ENCODE measurements at places on chromosomes 16 and 17. TPM values are rescaled to one million over a fixed set of nuclear protein-coding genes. Genes with fewer than 3 reads are reported as not detected.

- DNase-seq, result peak; percentile 94
Measured at GRCh38 chr16:88770461-88771293, 14.3 kb downstream of the PIEZO1 start.

Gene CDK5R1
- 1.1 TPM for total RNA-seq

DNA sequence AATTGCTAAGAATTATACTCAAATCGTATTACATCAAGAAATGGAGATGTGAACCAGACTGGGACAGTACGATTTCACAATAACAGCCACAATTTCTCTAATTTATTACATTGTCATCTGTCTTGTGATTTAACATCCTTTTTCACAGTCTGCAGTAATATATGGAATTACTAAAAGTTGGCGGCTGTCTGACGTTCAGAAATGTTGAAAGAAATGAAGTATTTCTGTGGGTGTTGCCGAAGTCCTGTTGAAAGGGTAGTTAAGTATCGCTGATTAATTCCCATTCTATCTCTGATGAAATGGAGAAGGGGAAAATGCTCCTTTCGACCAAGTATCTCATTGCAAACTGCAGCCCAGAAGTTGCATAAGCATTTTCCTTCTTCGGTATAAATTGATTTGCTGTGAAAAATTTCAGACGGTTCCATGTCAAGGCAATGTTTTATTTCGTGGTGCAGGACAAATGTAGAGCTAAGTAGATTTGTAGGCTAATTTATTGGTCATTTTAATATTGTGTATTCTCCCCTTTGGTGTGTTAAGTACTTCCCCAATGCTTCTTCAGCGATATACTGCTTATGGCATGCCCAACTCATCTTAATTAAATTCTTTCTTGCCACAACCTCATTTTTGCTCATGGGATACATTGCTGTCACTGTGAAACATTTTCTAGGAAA, 775.2 kb upstream of the RBFOX1 start:
- no peak for DNase-seq

- no peak for DNase-seq
Measured at GRCh38 chr16:11716336-11716735, 26.3 kb downstream of the TXNDC11 start.

- no peak for DNase-seq
Measured at GRCh38 chr16:31880322-31880979, 6.8 kb downstream of the ZNF267 start.

Gene ST6GALNAC2
- 16.4 TPM for total RNA-seq

Gene CRISPLD2
- total RNA-seq, result 334 TPM

Gene GNAO1
- total RNA-seq, result 33.7 TPM

DNA sequence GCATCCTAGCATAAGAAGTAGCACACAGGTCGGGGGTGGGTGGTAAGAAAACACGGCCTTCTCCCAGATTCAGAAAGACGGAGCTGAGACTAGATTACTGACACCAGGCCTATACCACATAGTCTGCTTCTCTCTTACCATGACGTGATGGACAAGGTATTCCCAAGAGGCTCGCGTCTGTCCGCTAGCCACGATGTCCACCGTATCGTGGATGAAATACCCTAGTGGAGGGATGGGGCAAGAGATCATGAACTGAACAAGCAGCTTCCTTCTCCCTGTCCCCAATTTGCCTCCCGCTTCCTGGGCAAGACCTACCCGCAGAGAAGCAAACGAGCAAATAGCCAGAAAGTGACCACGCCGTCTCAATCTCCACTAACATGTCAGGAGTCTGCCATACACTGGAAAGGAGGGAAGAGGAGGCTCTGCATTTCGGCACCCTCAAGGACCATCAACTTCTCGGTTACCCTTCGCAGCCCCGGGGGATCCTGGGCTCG, 820 bp downstream of the TLCD1 start:
- peak; percentile 70 for DNase-seq

Gene CLEC3A
- total RNA-seq, result not detected

GRCh38 chr16:84141143-84141670, 3.8 kb downstream of the HSDL1 start:
- no peak for DNase-seq

Gene MRM3
- 17.1 TPM for total RNA-seq

- DNase-seq, result no peak
Measured at GRCh38 chr16:13926891-13927290, 6.9 kb downstream of the ERCC4 start.

DNA sequence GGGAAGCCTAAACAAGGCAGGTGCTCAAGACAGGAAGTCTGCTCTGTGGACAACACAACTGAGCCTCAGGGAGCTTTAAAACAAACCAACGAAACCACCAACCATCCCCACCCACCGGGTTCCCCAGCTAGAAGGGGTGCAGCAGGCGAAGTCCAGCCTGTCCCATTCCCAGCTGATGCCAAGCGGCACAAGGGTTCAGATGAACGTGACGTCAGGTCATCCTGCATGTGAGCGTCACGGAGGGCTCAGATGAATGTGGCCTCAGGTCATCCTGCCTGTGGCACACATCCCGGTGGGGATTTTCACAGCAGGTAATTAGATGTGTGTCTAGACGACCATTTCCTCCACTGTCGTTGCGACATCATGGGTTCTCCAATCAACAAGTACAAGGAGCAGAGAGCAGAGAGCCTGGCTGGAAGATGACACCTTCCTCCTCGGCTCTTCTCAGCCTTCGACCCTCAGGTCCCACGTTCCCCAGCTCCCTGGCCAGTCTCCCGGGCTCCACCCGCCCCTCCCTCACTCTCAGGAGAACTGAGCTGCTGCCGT, 246.5 kb downstream of the FOXL1 start:
- peak; percentile 46 for DNase-seq

GRCh38 chr17:36862116-36862920, 75.0 kb upstream of the LHX1 start:
- DNase-seq, result no peak

DNA sequence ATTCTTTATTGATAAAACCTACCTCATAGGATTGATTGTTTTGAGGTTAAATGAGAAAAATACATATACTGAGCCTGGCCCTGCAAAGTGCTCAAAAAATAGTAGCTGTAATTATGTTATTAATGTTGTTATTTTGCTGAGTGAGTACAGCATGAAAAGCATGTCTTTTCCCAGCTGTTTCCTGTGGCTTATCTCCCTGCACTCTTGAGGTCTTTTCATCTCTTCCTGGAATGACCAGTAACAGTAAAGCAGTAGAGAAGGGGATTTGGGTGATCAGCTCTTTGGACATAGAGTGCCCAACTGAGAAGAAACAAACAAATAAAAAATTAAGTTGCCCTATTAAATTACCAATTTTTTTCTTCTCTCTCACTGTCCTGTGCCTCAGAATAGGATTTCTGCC, 53.7 kb downstream of the NFAT5 start:
- no peak for DNase-seq

Gene ARL6IP1
- total RNA-seq, result 128 TPM

Gene FBXW10
- 0.28 TPM for total RNA-seq

DNA sequence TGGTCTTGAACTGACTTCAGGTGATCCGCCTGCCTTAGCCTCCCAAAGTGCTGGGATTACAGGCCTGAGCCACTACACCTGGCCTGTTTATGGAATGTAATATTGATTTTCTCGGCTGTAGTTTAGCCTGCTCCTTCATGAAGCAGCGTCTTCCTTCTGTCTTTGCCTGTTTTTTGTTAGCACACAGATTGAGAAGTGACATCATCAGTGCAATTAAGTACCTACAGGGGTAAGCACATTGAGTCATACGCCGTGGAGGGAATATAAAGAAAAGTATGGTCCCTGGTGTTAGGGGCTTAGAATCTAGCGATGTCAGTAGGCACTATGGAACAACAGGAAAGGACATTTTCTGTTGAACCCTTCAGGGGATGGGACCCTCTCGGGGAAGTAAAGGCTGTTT, 48.7 kb upstream of the SEC14L1 start:
- DNase-seq, result no peak

Gene ZC3H18
- 16.1 TPM for total RNA-seq

- DNase-seq, result peak; percentile 91
Measured at GRCh38 chr16:48385253-48386150, at the start of gene SIAH1. SIAH1 (minus strand) TSS chr16:48385413; CDS start chr16:48362428, 22,985 bp downstream.

GRCh38 chr16:53583401-53583800, 80.4 kb upstream of the AKTIP start:
- no peak for DNase-seq

GRCh38 chr17:60944751-60945150, 267.1 kb downstream of the BCAS3 start:
- no peak for DNase-seq

Gene TP53TG3F
- total RNA-seq, result not detected

DNA sequence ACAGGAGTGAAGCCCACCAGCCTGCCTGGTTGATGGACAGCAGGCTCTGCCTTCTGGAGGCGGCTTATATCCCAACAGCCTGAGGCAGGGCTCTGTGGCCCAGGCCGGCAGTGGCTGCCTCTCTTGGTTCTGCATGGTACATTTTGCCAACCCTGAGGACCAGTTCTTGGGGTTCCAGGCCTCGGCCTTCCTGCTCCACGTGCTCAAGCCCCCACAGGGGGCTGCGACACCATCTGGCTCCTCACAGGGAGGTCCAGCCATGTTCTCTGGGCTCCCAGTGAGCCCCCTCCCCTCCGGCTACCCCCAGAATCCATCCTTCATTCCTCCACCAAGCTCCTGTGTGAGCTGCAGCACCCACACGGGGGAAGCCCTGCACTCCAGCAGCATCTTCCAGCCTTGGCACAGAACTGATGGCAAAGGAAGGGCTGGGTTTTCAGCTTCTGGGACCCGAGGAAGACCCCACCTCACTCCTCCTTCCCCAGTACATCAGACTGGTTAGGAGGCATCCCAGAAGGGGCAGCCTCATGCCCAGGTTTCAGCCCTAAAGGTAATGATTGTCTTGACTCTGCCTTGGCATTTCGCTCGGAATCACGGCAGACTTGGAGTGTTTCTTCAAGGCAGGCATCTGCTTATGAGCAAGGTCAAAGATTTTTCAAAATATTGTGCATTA, 231.2 kb downstream of the CPPED1 start:
- DNase-seq, result peak; percentile 37

DNA sequence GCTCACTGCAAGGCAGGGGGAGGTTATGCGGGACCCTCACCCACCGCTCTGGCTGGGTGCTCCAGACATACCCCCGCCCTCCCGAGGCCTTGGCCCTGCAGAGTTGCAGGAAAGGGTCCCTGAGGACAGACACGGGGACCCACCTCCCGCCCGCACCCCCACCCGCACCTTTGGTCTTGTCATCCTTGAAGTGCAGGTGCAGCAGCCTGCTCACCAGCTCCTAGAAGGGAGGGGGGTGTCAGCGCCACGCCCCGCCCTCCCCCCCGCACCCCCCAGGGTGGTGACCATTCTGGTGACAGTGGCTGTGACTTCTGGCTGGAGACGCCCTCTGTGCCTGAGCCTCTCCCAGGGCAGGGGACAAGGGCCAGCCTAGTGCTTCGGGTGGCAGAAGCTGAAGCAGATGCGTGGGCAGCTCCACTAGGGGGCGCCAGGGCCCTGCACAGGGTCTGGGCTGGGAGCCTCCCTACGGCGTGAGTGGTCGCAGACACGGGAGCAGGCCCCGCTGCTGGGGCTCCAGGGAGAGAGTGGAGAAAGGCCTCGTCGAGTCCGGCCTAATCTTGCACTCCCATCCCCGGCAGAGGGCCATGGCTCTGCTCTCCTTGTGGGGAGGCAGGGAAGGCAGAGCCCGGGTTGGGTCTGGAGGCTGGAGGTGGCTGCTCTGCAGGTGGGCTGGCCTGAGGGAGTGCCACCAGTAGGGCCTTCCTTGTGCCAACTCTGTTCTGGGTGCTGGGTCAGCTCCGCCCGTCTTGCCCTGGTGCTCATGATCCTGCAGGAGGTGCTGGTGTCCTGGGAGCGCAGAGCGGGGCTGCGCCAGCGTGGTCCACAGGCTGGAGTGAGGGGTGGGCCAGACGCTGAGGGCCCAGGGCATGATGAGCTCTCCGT, 2.7 kb downstream of the CENPX start:
- DNase-seq, result no peak

- DNase-seq, result no peak
Measured at GRCh38 chr17:37361543-37361942, 14.2 kb upstream of the C17orf78 start.

DNA sequence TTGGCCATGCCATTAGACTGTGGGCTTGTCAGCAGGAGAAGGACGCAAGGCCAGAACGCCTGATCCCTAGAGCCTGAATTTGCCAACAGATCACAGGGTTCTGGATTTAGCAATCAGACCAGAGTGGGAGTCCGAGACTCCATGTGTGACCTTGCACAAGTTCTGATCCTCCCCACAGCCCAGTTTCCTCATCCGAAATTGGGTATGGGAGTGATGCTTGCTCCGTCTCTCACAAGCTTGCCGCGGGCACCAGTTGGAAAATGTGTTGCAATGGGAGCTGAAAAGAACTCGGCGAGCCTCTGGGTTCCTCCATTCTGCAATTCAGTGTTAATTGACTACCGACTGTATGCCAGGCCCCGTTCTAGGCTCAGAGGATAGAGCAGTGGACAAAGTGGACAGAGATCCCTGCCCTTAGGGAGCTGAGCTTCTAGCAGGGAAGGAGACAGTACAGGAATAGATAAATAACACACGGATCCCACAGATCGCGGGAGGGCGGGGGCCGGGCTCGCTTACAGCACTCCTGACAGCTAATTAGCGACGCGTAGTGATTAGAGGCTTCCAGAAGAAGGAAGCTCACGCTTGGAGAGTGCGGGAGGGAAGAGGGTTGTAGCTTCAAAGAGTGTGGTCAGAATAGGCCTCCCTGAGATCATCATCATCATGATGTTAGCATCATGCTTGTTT, 150.4 kb upstream of the CIBAR2 start:
- DNase-seq, result no peak
